Stimulated activated CD4-positive, alpha-beta T cell treated with anti-CD3 and anti-CD28 coated beads, Interleukin-15, amount 100 ng/mL, for 48 hours (primary cell): ENCODE measurements at places on chromosomes 4 and X.

DNA sequence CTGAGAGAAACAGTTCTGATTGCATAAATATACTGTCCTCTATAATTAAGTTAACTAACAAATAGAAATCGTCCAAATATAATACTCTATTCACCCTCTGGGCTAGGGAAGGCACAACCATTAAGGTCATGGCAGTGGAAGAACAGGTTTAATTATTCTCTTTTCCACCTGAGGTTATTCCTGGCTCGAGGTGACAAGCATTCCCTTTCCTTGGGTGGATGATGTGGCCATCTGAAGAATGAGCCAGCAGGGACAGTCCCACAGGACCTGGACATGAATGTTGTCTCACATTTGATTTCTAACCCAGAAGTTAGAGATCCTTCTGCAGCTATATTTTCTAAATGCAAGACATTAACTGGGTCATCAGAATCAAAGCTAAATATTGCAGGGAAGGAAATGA is 5.5 kb downstream of the IBSP start:
- DNase-seq, result no peak

- no peak for DNase-seq
Measured at GRCh38 chr4:71229477-71230270, 109.1 kb upstream of the SLC4A4 start.

- DNase-seq, result no peak
Measured at GRCh38 chr4:132003593-132003992, 1145.5 kb upstream of the PCDH10 start.

DNA sequence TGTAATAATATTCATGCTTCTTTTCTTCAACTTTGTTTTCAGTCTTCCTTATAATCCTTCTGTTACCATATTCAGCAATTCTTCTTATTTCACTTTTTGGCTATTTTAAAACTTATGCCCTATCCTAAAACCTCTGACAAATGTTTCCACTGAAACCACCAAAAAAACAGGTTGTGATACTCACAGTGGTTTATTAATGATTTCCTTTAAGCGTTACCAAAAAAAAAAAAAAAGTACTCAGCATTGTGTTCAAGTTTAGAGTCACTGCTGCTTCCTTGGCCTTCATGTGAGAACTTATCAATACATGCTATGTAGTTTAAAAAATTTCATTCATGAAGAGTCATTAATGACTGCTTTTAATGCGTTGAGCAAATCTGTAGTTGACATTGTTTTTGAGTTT is 35.4 kb upstream of the UGT2A3 start:
- DNase-seq, result no peak

DNA sequence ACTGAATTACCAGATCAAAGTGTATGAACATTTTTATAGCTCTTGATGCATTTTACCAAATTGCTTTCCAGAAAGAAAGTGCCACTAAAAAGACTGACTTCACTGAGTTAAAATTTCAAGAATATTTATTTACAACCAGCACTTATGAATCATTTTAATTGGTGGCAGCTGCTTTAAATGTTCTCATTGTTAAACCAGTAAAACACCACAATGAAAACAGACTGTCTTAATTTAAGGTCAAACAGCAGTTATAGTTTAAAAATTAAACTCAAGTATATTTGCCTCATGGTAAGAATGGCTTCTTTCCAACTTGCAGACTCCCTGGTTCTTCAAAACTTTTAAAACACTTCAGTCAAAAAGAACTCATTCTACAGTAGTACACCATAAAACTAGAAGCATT is 36.9 kb downstream of the AMMECR1 start:
- DNase-seq, result no peak

- no peak for DNase-seq
Measured at GRCh38 chrX:73213734-73214425, 771 bp downstream of the NAP1L2 start.

- no peak for DNase-seq
Measured at GRCh38 chrX:20217271-20217670, 49.4 kb downstream of the RPS6KA3 start.

GRCh38 chrX:150574559-150575418 is 6.4 kb downstream of the MTM1 start:
- no peak for DNase-seq

- no peak for DNase-seq
Measured at GRCh38 chr4:52617336-52618020, 41.6 kb downstream of the USP46 start.

- no peak for DNase-seq
Measured at GRCh38 chr4:25063116-25063515, 32.4 kb upstream of the LGI2 start.

- no peak for DNase-seq
Measured at GRCh38 chrX:21741869-21742701, 15.8 kb downstream of the SMPX start.
